ENCODE measurements at places on chromosomes 5 and 9.

- DNase-seq, result no peak
Measured at GRCh38 chr5:51383131-51384121, at the start of gene ISL1. TSS of gene ISL1 (plus strand) at chr5:51383448. CDS start at chr5:51383672, 224 bp downstream.

DNA sequence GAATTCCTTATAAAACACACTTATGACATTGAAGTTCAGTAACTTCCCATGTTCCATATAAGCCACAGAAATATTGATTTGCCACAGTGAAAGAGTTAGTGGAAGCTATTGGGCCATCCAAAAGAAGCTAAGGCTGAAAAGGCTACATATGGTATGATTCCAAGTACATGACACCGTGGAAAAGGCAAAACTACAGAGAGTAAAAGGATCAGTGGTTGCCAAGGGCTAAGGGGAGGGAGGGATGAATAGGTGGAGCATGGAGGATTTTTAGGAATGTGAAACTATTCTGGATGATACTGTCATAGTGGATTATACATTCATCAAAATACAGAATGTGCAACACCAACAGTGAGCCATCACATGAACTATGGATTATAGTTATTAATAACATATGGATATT lies 109.7 kb downstream of the F2RL2 start:
- DNase-seq, result no peak

DNA sequence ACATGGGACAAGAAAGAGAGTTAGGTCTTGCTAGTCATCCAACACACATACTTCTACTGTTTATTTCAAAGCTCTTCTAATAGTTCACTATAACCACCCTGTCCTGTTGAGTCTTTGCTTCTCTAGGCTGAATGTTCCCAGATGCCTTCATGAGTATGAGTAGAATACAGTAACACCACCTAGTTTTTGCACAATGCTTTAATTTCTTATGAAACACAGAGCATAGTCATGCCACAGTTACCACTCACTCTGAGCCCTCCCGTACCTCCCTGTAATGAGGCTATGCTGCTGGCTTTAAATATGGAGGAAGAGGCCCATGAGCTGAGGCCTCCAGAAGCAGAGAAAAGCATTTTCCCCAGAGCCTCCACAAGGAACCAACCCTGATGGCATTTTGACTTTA lies 75.0 kb upstream of the SLC1A3 start:
- no peak for DNase-seq

DNA sequence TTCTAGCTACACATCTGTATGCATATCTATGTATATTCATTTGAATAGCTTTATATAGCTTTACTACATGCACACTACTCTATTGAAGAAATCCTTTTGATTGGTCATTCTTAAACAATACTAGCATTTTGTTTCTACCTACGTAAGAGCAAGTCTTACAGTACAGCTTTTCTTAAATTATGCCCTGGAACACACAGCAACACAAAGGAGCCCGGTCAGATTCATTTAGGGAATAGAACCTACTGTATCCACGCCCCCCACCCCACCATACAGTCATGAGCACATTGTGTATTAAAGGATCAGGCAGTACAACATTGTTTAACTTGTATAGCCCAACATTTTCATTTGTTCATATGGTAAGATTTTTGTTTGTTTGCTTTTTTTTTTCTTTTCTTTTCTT lies 162.8 kb downstream of the GIN1 start:
- DNase-seq, result no peak

DNA sequence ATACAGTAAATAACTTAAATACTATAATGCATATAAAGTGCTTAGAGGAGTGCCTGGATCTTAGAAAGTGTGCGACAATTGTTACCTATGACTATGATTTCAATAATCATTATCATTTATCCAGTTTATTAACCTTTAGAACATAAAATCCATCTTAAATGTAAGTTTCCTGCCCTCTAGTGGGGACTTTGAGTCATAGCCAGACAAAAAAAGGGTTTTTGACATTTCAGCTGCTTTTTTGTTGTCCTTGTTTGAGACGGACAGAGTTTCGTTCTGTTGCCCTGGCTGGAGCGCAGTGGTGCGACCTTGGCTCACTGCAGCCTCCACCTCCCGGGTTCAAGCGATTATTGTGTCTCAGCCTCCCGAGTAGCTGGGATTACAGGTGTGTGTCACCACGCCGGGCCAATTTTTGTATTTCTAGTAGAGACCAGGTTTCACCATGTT lies 9.7 kb upstream of the C9orf152 start:
- DNase-seq, result no peak

GRCh38 chr5:14261235-14261634 lies 118.1 kb downstream of the TRIO start:
- DNase-seq, result no peak

GRCh38 chr5:7274203-7274602 lies 121.7 kb upstream of the ADCY2 start:
- no peak for DNase-seq

GRCh38 chr9:79768194-79768593 lies 196.4 kb downstream of the TLE4 start:
- no peak for DNase-seq
